Stimulated activated CD8-positive, alpha-beta memory T cell treated with anti-CD3 and anti-CD28 coated beads, Interleukin-7, amount 100 ng/mL, for 4 hours (primary cell): ENCODE measurements at places on chromosomes 7 and 10.
A peak's percentile ranks its signal among the peaks of the same experiment; 100 is the strongest.

DNA sequence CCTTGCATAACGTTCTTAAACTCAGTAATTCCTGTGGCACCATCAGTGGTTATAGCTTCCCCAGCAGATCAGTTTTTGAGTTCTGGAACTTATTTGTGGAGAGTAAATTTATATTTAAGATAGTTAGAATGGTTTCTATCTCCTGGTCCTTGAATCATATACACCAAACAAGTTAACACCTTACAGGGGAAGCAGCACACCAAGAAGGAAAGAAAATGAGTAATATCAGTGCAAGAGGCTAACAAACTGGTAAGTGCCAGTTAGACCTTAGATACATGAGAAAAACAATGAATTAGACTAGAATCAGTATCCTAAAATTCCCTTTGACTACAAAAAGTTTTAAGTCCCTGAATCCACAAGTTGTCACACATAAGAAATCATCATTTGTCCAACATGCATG, 54.2 kb downstream of the ABI1 start:
- DNase-seq: no peak

- DNase-seq: no peak
Measured at GRCh38 chr10:34654211-34654610, 160.9 kb downstream of the PARD3 start.

- peak; percentile 92 for DNase-seq
Measured at GRCh38 chr7:100429637-100430492, at the start of gene MEPCE. MEPCE (plus strand) TSS chr7:100429831; CDS start chr7:100430019, 188 bp downstream.

GRCh38 chr10:119658274-119658673, 7.1 kb downstream of the BAG3 start:
- no peak for DNase-seq

DNA sequence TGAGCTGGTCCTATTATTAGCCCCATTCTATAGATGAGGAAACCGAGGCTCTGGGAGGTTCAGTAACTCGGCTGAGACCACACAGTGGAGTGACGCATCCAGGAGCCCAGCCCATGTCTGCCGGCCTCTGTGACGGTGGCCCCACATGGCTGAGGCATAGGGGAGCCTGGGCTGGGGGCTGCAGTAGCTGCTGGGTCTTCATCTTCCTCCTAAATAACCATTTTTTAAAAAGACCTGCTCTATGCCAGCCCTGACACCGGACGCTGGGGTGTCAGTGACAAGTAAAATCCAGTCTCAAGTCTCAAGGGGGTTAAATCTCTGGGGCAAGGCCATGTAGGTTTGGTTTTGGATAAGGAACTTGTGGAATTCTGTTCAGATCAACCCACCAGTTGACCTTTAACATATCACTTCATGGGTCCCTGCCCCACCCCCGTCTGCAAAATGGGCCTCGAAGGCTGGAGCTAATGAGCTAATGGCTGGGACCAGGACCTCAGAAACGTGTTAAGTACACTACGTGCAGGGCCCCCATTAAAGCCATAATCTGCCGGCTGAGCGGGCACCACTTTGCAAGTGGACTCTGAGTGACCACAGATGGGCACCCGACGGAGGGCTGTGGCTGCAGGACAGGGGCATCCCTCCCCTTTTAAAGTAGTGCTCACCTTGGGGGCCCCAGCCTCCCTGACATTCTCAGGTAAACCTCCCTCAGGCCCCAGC, 136.5 kb upstream of the UNC5B start:
- DNase-seq: no peak
